Mesothelial cell of epicardium (in vitro differentiated cells): ENCODE measurements at places on chromosomes 3 and 15.

DNA sequence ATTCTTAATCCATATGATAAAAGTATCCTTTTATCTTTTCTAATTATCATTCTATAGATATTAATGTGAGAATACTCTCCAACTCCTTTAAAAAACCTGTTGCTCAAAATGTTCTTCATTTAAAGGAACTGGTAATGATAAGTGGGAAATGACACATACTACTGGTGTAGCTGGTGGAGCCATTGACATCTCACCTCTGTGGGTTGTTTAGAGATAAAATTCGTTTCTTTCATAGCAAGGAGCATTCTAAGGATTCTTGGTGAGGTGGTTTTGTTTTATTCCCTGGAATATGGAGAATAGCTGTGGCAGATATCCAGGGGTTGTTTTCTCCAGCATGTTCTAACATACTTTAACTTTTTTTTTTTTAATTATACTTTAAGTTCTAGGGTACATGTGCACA, 299.8 kb upstream of the THBS1 start:
- no peak for DNase-seq

DNA sequence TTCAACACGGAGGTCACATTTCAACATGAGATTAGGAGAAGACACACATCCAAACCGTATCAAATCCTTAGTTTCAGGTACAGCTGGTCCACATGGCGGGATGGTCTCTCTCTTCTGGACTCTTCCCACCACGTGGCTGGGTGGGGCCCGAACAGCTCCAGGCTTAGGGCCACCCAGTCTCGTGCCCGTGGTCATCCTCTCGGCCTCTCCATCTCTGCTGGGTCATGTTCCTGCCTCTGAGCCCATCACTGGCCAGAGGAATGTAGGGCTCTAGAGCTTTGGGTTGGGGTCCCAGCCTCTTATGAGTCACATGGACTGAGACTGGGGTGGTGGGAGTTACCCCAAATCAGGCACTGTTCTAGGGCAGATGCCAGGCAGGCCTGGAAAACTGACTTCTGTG, 12.2 kb downstream of the SYNM start:
- no peak for DNase-seq

- no peak for DNase-seq
Measured at GRCh38 chr15:78033864-78034263, 43.6 kb downstream of the TBC1D2B start.

- DNase-seq = no peak
Measured at GRCh38 chr3:187181454-187182170, 15.7 kb upstream of the RTP1 start.

DNA sequence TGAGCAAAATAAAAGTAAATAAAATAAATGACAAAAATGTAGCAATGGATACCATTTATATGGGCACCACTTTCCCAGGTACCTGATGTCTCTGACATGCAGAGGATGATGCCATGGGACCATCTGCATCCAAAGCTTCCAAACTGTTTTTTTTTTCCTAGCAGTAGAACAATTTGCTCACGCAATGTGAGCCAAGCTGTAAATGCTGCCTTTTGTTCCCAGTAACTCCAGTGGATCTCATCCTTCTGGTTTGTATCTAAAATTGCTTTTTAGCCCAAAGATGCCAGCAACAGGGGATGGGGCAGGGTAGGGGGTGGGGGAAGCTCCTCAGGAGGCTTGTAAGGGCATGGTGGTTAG, 32.7 kb downstream of the SLC12A8 start:
- no peak for DNase-seq

DNA sequence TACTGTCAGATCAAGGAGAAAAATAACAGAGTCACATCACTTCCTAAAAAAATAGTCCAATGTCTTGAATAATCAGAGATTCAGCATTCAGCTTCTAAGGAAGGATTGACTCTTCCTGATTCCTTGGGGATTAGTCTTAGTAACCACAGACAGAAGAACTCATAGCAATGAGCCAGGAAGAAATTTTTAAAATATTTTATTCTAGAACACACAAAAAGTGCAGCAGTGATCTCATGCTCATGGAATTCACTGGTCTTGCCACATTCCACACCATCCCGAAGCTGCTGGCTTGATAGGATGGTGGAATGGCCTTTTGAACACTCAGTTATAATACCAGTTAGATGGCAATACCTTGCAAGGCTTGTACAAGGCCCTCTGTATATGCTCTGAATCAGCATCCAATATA, 43.0 kb upstream of the ABI3BP start:
- DNase-seq = no peak

DNA sequence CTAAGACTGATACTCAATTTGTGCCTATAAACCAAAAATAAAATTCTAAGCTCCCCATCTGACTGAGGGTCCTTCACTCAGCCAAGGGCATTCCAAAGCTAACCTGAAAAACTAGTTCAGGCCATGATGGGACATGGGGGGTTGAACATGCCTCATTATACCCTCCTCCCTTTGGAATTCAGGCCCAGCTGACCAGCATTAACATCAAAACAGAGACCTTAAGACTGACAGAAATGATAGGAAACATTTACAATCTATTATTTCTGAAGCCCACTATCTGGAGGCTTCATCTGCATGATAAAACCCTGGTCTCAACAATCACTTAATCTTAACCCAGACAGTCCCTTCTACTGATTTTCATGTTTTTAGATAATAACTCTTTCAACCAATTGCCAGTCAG, 140.4 kb downstream of the ANO10 start:
- DNase-seq = no peak

DNA sequence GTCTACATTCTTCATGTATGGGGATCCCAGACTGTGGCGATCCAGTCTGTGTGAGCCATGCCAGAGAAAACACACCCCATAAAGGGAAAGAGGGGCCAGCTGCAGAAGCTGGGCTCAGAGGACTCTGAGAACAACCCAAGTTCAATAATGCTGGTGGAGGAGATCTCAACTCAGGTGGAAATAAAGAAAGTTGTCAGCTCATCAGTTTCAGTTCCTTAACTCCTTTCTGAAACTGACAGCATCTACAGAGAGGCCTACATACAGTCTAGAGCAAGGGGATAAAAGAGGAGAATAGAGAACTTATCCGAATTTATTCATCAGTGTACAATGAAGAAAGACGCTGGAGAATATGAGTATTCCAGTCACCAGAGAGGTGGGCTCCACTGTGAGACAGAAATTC, 77.0 kb downstream of the NTRK3 start:
- DNase-seq = no peak

GRCh38 chr3:149314807-149315578, 18.4 kb downstream of the TM4SF18 start:
- DNase-seq = no peak

DNA sequence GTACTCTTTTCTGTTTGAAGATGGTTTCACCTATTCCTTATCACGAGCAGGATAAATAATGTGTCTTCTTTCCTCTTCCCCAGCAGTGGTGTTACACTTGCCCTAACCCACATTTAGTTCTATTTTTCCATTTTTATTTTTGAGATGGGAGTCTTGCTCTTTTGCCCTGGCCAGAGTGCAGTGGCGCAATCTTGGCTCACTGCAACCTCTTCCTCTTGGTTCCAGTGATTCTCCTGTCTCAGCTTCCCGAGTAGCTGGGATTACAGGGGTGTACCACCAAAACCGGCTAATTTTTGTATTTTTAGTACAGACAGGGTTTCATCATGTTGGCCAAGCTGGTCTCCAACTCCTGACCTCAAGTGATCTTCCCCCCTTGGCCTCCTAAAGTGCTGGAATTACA, 372.4 kb downstream of the FOXP1 start:
- no peak for DNase-seq

GRCh38 chr3:25449857-25450256, 21.8 kb downstream of the RARB start:
- DNase-seq = no peak

GRCh38 chr15:40270246-40270995, 12.4 kb downstream of the ANKRD63 start:
- no peak for DNase-seq

DNA sequence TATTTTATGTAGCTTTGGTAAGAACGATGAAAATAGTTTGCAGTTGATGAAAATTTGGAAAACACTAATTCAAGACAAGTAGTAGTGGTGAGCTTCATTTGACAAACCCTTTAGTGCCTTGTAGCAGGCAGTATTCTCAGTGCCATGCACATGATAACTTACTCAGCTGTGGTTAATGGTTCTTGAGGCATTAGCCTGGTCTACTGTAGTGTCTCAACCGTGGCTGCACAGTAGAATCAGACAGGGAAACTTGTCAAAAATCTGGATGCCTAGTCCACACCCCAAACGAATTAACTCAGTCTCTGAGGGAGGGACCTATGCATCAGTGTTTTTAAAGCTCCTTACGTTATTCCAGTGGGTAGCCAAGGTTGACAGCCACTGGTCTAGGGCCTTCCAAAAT, 45.4 kb downstream of the PSMD6 start:
- no peak for DNase-seq

DNA sequence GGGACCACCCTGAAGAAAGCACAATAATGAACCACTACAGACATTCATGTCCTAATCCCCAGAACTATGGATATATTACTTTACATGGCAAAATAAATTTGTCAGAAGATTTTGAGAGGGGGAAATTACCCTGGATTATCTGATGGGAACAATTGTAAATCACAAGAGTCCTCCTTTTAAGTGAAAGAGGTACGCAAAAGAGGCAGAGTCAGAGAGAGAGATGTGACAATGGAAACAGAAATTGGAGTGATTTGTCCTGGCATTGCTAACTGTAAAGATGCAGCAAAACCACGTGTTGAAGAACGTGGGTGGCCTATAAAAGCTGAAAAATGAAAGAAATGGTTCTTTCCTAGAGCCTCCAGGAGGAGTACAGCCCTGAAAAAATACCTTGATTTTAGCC, 1121.4 kb upstream of the ALCAM start:
- no peak for DNase-seq

GRCh38 chr15:31364301-31365031, 37.8 kb downstream of the KLF13 start:
- no peak for DNase-seq

DNA sequence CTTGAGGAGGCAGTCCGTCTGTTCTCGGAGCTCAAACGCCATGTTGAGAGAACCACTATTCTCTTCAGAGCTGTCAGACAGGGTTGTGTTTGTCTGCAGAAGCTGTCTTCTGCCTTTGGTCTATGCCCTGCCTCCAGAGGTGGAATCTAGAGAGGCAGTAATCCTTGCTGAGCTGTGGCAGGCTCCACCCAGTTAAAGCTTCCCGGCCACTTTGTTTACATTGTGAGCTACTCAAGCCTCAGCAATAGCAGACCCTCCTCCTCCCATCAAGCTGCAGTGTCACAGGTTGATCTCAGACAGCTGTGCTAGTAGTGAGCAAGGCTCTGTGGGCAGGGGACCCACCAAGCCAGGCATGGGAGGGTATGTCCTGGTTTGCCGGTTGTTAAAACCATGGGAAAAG, 8.9 kb downstream of the OR5AC2 start:
- no peak for DNase-seq

DNA sequence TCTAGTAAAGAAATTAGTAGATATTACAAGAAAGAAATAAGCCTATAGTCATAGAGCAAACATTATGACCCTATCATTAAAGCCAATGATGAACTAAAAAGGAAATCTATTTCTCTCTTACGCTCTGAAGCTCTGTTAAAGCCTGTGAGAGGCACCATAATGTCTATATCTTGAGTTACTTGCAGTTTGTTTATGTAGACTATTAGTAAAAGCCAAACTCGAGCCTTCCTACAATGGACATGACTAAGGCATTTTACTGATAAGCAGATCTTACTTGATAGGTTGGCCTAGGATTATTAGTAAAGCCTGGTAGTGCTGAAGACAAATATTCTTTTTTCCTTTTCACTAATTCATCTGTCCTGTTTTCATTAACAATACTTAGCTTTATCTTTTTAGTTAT, 32.7 kb downstream of the LRRC3B start:
- DNase-seq = no peak

DNA sequence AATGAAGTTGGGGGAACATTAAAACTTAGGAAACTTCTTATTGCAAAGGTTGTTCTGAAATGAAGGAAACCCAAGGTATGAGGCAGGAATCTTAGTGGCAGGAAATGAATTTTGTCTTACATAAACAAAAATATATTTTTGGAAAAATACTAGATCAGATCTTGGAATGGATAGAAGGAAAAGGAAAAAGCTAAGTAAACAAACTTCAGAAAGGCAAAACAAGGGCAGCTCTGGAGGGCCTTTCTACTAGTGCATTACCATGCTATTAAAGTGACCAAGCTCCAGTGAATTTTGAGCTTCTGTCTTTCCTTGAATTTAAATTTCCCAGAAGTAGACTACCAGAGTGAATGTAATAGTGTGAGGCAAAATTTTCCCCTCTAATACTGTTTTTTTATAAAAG, 13.6 kb downstream of the ARL6 start:
- DNase-seq = no peak

- no peak for DNase-seq
Measured at GRCh38 chr3:167852216-167852615, 116.7 kb downstream of the SERPINI1 start.

DNA sequence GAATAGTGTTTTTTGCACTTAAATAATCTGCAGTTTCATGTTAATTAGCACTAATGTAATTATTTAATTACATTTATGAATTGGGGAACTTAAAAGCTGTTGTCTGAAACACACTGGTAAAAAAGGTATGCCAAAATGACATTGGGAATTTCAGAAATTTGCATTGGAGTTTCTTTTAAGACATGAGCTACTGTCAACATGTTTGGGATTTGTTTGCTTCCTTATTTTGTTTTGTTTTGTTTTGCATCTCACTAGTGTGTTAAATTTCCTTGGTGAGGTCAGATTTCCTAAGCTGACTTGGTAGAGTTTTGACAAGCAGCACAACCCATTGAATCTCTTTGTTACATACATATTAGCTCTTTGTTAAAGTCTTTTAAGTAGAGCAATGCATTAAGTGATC, 119.4 kb downstream of the IQCH start:
- no peak for DNase-seq

- no peak for DNase-seq
Measured at GRCh38 chr3:55826731-55827496, 339.8 kb upstream of the WNT5A start.

DNA sequence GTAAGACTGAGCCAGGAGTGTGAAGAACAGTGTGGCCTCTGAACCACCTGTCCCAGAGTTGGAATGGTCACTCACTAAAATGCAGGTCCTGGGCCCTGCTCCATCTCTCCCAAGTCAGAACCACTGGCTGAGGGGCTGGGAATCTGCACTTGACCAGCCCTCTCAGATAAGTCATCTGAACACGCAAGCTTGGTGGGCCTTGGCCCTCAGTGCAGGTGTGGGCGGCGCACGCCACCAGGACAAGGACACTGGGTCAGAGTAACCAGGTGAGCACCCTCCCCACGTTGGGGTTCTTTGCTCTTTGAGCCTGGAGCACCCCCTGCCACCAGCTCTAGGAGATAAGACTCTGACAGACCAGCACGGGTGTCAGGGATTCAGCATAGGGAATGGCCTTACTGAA, 42.7 kb downstream of the KIF9 start:
- DNase-seq = no peak
